Choroid plexus epithelial cell (primary cell): ENCODE measurements at places on chromosomes 1 and 21.

DNA sequence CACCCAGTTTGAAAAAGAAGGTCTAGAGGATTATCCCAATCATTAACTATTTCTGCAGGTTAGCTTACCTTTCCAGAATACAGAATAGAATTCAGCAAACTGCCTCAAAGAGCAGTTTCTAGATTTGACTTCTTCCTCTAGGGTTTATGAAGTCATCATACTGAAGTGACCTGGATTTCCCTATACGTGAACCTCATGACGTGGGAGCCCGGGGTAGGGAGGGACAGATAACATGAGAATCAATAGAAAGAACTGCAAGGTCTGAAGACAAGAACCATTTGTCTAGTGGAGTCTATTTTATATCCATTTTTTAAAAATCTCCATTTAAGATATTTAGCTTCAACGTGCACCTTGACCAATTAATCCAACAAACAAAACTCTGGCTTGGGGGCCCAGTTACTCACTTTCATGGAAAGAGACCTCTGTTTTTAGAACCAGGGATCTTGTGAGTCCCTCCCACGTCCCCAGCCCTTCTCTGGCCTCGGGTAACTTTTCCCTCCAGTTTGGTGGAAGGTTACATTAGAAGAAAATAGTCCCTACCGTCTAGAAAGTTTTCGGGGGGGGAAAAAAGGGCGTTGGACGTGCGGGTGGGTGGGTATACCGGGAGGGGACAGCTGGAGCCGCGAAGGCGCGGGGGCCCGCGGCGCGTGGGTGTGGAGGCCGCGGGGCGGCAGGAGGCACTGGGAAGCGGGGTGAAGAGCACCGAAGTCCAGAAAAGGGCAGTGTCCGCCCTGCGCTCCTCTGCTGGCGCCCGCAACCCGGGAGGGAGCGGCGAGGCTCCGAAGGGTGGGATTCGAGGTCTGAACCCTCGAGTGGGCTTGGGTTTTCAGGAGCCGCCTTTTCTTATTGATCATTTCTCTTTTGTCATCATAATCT is 13.8 kb upstream of the POGZ start:
- peak; percentile 73 for DNase-seq

DNA sequence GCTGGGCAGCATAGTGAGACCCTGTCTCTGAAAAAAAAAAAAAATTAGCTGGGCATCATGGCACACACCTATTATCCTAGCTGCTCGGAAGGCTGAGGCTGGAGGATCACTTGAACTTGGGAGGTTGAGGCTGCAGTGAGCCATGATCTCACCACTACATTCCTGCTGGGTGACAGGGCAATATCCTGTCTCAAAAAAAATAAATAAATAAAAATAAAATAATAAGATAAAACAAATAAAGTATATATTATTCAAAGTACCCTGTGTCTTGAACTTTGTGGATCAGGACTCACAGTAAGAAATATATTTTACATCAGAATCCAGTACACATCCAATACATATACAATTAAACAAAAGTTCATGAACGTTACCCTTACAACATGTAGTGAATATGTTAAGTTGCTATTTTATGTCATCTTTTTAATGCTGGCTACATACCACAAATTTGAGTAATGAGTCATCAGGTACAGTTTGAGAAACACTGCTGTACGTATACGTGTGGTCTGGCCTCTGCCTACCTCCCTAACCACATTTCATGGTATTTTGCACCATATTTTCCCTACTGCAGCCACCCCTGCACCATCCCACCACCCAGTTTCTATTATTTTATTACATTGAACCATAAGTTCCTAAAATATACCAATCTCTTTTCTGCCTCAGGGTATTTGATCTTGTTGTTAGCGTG is 4.4 kb downstream of the NME7 start:
- DNase-seq: peak; percentile 96

DNA sequence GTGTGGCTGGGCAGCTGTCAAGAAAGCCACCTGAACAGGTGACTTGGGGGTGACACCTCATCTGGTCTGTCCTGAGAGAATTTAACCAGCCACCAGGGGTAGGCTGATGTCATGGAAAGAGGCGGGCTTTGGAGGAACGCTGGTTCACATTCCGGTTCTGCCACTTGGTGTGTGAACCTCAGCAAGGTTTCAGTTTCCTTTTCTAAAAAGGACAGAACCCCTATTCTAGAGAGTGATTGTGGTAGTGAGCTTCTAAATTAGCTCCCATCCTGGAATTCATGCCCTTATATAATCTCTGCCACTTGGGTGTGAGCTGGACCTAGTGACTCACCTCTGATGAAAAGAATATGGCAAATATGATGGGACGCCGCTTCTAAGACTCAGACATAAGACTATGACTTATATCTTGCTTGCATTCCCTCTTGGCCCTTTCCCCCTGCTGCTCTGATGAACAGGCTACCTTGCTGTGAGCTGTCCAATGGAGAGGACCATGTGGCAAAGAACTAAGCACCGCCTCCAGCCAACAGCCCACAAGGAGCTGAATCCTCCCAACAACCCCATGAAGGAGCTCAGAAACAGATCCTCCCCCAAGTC is 332.1 kb downstream of the RRAGC start:
- DNase-seq: no peak

- no peak for DNase-seq
Measured at GRCh38 chr1:111598544-111598943, 21.0 kb upstream of the RAP1A start.

- DNase-seq: no peak
Measured at GRCh38 chr1:167328306-167328815, 107.7 kb downstream of the POU2F1 start.

- no peak for DNase-seq
Measured at GRCh38 chr1:157272729-157273524, 134.7 kb upstream of the ETV3 start.

DNA sequence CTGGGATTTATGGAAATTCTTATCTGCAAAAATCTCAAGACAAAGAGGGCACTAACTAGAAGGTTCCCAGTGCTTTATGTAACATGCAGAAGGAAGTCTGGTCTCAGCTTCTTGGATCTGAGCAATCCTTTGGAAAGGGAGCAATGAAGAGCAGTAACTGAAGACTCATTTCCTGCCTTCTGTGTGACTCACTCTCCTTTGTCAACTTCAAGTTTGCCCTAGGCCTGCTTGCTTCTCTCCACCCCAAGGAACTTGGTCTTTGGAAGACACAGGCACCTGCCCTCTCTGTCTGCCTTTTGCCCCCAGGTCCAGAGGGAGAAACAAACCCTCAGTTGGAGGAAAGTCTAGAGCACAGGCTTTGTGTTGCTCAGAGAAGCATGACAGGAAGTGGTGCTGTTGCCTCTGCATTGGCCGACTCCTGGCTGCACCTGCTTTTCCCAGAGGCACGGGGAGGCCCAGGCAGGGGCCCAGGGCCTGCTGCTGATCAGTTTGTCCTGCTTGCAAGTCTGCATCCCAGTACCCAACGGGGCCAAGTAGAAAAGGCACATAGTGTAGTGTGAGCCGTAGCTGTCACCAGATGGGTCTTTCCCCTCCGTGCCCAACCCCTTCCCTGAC is 137.2 kb downstream of the DHRS3 start:
- peak; percentile 83 for DNase-seq

- peak; percentile 67 for DNase-seq
Measured at GRCh38 chr21:43866260-43866629, 1.2 kb downstream of the AGPAT3 start.

DNA sequence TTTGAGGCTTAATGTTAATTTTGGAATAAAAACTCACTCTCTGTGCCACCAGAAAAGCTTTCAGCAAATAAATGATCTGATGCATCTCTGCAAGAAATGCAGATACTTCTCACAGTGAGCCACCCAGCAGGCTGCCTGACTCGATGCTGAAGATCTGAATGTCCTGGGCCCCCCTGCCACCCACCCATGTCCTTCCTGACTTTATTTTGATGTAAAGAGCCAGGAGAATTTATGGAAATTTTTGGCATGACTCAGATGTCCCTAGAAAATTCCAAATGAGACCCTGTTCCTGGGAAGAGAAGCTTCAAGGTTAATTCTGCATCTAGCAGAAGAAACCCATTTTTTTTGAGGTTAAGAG is 62.8 kb upstream of the COA6 start:
- no peak for DNase-seq

DNA sequence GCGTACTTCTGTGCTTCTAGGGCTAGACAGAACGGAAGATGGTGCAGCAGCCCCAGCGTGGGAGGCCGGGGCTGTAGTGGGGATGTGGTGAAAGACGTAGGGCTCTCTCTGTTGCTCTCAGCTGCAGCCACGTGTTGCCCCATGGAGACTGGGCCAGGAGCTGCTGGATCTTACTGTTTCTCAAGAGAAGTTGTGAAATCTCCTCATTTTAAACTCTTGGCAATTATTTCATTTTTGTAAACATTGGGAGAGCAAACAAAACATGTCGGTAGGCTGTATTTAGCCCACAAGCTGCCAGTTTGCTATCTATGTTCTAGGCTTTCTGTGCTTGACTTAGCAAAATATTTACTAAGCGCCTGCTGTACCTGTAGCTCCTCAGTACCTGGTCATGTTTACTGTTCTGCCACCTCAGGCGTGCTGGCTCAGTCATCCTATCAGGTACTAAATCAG is 15.9 kb upstream of the ELOA start:
- DNase-seq: peak; percentile 93

DNA sequence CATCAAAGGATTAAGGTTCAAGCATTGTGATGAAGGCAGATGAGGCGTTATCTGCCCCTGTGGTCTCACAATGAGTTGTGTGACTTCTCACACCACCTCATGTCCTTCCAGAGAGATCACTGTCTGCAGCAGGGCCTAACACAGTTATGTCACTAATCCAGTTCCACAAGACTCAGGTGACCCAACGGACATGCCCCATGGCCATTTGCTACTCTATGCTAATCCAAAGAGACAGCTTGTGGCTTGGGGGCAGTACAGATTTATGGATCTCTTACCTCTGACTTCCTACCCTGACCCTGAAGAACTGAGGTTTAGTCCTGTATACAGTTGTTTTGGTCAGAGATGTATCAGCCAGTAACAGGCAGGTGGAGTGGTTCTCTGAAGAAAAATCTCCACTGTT is 147.1 kb downstream of the GLUL start:
- no peak for DNase-seq

DNA sequence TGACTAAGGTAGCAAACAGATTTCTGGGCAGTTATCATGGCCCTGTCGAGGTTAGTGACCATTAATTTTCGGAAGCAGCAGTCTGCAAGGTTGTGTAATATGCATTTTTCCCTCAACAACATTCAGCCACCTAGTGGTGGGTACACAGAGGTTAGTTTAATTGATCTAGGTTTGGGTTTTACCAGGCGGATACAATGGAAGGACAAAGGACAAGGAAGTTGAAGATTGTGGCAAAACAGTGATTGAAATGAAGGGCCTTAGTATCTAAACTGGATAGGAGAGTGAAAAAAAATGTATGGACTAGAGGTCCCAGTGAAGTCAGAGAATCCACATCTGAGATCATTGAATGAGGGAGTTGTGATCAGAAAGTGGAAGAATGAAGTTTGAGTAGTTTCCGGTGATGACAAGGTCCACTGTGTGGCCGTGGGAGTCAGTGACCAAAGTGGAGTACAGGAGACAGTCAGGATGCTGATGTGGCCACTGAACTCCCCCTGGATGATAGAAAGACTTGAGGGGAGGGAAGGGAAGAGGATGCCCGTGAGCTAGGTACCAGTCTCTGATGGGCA is 2.8 kb downstream of the ARMH1 start:
- DNase-seq: peak; percentile 69

GRCh38 chr1:94925561-94926125 is 1.3 kb downstream of the CNN3 start:
- DNase-seq: peak; percentile 82

DNA sequence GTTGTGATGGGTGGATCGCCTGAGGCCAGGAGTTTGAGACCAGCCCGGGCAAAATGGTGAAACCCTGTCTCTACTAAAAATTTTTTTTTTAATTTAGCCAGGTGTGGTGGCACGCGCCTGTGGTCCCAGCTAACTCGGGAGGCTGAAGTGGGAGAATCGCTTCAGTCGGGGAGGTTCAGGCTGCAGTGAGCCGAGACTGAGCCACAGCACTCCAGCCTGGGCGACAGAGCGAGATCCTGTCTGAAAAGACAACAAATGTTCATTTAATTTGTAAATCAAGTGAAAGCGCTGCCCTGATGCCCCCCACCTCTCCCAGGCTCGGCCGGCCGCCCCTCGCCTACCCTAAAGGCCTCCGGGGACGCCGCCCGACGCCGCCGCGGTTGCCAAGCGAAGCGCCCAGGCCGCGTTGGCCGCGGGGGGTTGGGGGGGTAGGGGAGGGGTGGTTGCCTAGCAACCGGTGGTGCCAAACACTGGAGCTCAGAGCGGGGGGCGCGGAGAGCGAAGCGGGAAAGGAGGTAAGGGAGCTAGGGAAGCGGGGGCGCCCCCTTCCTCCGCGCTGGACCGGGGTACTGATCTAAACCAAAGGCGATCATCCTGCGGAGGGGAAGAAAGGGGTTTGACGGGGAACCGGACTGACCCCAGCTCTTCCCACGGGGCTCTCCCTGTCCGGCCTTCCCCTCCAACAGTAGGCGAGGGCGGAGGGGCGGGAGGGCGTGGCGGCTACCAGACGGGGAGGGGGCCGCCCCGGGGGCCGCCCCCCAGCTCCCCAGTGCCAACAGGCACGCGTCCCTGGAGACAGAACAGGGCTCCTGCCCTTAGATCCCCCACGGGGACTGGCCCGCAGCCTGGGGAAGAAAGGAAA is at the start of gene TEKT2:
TSS of gene TEKT2 (plus strand) at position 460 of the 862 bp plus-strand sequence. CDS start 828 bp downstream, outside the sequence.
- DNase-seq: peak; percentile 29

- DNase-seq: no peak
Measured at GRCh38 chr1:211326140-211326527, 499 bp upstream of the TRAF5 start.

DNA sequence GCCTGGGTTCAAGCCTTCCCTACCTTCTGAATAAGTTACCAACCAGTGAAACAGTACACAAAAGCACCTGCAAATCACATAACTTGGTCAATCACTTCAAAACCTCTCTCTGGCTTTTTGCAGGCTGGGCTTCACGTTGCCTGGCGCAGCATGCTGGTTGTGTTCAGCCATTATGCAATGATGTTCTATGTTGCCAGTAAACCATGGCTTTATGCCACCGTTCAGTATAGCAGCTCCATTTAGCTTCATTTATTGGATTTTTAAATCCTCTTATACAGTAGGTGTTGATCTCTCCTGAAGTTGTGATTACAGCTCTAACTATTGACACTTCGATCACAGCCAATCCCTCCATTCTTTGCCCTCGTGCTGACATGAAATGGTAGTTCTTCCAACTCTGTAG is 233.6 kb upstream of the PTBP2 start:
- DNase-seq: no peak

DNA sequence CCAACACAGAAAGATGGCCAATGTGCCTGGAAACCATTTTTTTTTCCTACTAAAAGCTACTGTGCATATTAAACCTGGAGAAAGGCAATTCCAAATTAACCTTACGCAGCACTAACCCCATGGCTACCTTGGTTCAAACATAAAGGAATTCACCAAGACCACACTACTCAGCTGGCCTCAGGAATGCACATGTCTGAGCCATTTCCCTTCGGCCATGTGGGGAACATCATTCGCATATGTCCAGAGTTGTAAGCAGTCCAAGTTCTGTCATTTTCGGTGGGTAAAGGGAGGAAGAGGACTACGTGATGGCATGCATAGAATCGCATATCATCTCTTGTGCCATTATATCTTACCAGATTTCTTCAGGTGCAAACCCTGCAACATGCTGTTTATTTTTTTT is 175.4 kb downstream of the NTMT2 start:
- DNase-seq: peak; percentile 54
